Lung (tissue), 17 donors: ENCODE measurements at places on chromosomes 5 and 9. TPM values are rescaled to one million over a fixed set of nuclear protein-coding genes. Genes with fewer than 3 reads are reported as not detected.

TRPM6 gene
- total RNA-seq: 0.74 TPM

DNA sequence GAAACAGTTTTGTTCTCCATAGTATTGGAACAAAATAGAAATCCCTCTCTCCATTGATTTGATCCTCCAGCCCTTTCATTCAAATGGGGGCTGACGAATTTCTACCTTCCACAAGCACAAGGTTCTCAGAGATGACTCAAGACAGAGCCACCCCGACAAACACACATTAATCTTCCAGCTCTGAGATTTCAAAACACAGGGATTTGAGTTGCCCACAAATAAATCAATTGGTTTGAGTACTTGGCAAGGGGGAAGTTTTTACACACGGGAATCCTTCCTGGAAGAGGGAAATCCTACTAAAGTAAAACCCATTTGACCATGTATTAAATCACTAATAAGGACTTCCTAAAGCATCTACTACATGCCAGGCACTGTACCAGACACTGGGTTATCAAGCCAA is 5.4 kb downstream of the ADRA1B start:
- no peaks in the 10 kb centered on the region for H3K4me1 ChIP-seq
- H3K27ac ChIP-seq: no peak overlapping the region
- DNase-seq: no peak
- no peak overlapping the region for H3K4me3 ChIP-seq
- no peaks in the 10 kb centered on the region for H3K36me3 ChIP-seq
- peaks cover 5% of the 10 kb centered on the region for H3K27me3 ChIP-seq

DNA sequence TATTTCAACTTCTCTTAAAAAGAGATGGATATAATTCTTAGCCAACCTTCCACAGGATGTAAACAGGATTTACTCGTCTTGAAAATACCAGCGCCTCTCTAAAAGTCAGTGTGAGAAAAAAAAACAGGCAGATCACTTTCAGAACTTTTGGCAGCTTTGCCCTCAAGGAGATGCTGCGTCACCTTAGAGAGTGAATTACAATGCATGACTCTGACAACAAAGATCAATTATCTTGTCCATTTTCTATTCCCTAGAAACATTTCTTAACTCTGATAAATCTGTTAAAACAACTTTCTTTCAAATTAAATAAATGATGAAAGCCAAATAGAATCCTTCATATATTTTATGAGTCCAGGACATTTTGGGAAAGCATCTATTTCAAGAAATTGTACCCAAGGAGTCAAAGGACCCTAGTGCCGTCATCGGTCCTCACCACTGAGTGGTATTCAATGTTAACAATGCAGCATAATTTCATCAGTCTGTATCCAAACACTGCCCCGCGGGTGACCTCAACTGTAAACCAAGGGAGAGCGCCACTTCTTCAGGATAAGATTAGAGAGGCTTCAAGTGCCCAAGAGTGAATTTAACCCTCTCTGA is 536.0 kb downstream of the PDE4D start:
- peak; percentile 88 for DNase-seq
- no peak overlapping the region for H3K4me3 ChIP-seq
- no peak overlapping the region for H3K27ac ChIP-seq
- H3K27me3 ChIP-seq: no peaks in the 10 kb centered on the region
- peaks cover 63% of the 10 kb centered on the region for H3K4me1 ChIP-seq

DNA sequence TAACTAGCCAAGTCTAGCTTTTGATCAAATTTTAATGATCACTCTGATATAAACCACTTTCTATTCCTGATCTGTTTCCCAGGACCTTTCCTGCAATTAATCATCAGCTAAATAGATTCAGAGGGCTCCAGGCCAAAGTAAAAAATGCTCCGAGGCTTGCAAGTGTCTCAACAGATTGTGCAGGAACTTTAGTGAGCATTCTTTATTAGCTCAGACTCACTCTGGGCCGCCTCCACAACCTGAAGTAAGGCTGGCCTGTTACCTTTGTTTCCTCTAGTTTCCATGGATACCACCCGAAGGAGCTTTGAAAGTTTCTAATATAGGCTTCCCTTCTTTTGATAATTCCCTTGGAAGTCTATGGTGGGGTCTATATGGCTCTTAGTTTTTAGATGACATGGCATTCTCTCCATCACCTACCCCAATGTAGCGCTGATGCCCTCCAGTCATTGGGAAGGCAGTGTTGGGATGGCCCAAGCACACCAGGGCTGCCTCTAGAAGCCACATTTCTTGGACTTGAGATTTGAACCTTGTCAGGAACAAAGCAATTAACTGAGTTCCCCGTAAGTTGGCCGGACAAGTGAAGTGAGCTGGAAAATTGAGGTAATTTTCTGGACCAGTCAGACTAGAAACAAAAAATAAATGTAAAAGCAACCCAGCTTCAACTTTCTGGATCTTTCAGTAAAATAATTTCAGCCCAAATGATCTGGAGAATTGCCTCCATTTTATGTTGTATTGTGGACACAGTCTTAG is 97.6 kb upstream of the LHFPL2 start:
- no peak for DNase-seq
- no peak overlapping the region for H3K4me3 ChIP-seq
- no peaks in the 10 kb centered on the region for H3K4me1 ChIP-seq
